ENCODE measurements at places on chromosomes 16 and 17.

- DNase-seq, result no peak
Observed at GRCh38 chr17:15657868-15658267, 26.2 kb downstream of the TRIM16 start.

DNA sequence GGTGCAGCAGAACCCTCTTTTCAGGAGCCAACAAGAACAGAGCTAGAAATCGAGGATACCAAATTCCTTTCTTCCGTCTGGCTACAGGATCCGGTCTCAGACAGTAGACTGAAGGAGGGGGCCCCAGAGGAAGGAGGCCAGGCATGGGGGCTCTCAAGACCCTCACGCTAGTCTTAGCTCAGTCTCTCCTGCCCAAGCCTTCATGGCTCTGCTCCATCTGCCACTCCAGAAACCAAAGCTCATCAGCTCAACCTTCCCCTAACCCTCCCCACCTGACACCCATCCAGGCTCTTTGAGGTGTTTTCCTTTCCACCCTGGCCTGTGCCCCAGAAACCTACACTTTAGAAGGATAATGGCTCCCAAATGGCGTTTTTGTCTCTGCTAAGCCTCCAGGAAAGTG lies 6.2 kb upstream of the TMEM92 start:
- DNase-seq, result no peak

- no peak for DNase-seq
Observed at GRCh38 chr17:67056746-67057490, 12.6 kb downstream of the CACNG1 start.

DNA sequence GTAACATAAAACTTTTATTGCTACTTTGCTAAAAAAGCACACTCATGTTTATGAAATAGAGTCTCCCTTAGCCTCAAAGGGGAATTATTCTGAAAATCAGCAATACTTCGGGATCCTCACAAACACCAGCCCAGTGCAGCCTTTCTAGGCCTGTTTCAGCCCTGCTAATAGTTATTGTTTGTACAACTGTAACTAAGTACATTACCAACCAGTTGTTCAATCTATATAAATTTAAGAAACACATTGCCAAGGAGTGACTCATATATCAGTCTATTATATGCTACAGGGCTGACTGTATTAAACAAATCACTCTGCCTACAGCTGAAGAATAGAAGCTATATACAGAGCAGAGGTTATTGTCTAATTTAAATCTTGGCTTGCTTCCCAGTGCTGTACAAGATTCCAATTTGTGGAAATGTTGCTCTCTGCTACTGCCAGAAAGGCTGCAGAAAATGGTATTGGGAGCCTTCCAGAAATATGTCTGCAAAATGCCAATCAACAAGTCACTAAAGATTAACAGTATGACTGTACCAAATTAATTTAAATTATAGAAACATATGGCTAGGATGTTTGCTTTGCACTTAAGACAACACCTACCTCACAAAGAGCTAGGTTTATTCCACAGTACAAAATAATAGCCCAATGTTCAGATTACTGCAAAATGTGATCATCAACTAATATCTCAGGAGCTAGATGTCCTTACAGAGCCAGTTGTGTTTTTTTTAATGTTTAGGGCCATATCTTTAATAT lies 49.7 kb downstream of the TOX3 start:
- DNase-seq, result no peak

- no peak for DNase-seq
Observed at GRCh38 chr17:77907497-77908461, 50.7 kb upstream of the TNRC6C start.

- peak; percentile 14 for DNase-seq
Observed at GRCh38 chr16:17301593-17302135, 169.1 kb downstream of the XYLT1 start.

GRCh38 chr16:75282466-75283281 lies 31.2 kb upstream of the BCAR1 start:
- DNase-seq, result no peak

GRCh38 chr17:75848523-75849278 lies 4.5 kb upstream of the UNC13D start:
- DNase-seq, result peak; percentile 24

- no peak for DNase-seq
Observed at GRCh38 chr17:34568953-34569352, 10.4 kb upstream of the TMEM132E start.

GRCh38 chr16:70341600-70341999 lies 5.1 kb upstream of the DDX19A start:
- no peak for DNase-seq

- no peak for DNase-seq
Observed at GRCh38 chr17:41773190-41773588, 13.3 kb downstream of the JUP start.

DNA sequence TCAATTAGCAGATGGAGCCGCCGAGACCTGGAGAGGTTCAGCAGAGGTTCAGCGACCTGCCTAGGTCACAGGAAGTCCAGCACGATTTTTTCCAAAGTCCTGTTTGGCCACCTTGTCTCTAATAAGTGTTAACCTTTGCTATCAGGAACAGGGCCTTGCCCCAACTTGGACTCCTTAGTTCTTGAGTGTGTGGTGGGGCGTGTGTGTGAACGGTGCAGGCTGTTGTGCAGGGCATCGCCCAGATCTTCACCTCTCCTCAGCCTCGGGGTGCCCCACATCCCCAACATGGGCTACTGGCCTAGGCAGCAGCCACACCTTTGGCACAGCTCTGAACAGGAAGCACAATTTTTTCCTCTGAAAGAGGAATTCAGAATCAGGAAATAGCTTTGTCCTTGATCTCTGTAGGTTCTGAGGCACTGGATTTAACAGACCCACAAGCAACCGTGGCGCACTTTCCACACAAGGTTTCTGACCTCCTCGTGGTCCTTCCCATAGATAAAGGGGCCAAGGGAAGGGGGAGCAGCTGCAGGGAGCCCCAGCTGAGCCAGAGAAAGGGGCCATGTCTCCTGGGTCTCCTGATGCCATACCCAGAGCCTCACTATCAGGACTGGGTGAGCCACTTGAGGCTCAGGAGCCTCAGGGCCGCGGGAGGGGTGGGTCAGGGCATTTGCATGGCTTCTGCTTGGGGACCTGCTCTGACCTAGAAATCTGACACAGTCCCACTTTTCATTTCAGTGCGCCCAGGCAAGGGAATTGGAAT lies 10.4 kb downstream of the MPRIP start:
- no peak for DNase-seq

DNA sequence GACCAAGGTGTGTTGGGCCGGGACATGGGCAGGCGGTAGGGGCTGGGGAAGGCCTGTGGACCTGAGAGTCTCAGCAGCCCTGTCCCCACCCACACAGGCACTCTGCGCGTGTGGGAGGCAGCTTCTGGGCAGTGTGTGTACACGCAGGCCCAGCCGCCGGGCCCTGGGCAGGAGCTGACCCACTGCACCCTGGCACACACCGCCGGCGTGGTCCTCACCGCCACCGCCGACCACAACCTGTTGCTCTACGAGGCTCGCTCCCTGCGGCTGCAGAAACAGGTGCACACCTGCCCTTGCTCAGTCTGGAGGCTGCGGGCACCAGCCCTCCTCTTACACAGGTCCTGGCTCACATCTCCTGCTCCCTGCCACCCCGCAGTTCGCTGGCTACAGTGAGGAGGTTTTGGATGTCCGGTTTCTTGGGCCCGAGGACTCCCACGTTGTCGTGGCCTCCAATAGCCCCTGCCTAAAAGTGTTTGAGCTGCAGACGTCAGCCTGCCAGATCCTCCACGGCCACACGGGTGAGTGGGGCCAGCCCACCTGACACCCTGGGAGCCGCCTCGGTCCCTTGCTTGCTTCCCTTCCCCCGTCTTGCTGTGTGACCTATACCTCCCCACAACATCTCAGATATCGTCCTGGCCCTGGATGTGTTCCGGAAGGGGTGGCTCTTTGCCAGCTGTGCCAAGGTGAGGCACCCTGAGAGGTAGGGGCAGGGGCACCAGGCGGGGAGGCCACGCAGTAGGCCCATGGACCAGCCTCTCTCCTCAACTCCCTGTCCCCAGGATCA lies 3.8 kb downstream of the TBL3 start:
- no peak for DNase-seq

DNA sequence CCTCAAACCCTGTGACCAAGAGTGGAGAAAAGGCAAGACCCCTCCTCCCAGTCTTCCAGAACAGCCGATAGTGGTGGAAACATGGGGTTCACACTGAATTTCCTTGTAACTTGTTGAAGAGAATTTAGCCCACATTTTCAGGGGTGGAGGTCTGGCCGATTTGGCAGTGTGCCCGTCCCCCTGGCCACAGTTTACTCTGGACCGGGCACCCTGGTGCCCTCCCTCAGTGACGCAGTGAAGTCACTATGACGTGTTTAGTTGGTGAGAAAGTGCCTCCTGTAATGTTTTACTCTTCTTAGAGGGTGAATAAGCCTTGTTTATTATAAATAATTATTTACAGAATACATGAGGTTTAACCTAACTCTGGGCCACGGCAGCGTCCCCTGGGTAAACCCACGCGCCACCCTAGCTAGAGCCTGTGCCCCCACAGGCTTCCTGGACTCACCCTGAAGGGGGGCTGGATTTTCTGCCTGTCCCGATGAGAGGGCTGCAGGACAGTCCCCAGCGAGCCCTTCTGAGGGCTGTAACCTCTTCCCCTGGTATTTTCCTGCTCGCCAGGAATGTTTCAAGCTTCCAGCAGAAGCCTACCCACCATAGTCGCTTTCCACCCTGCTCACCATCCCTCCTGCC lies 316.9 kb downstream of the SEC14L1 start:
- no peak for DNase-seq

DNA sequence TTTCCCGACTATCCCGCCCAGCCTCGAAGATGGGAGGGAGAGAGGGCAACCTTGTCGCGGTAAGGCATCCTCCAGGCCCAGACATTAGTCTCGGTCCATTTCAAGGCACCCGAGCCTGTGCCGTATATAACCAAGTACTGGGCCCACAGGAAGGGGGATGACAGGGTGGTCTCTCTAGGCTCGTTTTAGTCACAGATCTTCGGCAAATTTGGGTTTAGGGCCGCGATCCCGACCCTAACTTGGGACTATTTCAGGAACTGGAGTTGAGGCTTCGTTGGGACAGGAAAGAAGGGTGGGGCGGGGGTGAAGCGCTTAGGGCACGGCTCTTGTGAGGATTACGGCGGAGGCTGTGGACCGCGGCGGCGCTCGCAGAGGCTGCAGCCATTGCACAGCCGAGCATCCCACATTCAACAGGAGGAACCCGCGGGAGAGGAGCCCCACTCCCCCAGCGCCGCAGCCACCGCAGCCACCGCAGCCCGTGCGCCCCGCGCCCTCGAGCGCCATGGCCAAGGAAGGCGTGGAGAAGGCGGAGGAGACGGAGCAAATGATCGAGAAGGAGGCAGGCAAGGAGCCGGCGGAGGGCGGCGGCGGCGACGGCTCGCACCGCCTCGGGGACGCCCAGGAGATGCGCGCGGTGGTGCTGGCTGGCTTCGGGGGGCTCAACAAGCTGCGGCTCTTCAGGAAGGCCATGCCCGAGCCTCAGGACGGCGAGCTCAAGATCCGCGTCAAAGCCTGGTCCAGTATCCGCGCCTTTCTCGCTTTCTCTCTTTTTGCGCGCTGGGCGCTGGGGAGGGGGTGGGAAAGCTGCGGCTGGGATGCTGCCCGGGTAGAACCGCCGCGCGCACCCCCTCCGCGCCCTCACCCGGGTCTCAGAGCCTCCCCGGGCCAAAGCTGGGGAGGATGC lies at the start of gene VAT1L:
Gene VAT1L, plus strand, starts transcription at position 384 of the 904 bp plus-strand sequence. Its CDS starts 119 bp downstream, at position 503.
- DNase-seq, result no peak

DNA sequence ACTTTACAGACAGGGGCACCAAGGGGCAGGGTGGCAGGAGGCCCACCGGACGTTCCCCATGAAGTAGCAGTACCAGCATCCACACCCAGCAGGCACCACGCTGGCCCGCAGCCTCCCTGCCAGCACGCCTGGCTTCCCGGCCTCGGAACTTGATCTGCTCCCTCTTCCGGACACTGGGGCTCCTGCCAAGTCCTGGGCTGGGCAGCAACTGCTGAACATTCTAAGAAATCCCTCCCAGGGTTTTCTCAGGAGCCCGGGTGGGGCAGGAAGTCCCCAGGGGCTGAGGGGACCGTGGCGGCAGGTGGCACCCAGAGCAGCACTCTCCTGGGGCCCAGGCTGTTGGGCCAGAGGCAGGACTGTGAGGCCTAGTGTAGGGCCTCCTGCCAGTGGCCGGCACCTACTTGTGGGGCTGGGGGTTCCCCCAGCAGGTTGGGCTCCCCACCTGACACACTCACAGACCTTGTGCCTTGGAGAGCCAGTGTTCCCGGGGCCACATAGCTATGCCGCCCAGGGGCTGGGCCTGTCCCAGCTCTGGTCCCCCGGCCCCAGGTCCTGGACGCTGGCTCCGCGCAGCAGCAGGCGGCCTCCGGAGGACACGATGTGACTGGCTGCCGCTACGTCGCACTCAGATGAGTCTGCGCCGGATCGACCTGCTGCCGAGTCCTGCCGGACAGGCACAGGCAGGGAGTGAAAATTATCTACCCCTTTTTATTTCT lies 86.2 kb upstream of the CBX4 start:
- no peak for DNase-seq

- DNase-seq, result no peak
Observed at GRCh38 chr17:2985318-2985717, 78.1 kb downstream of the OR1D5 start.

DNA sequence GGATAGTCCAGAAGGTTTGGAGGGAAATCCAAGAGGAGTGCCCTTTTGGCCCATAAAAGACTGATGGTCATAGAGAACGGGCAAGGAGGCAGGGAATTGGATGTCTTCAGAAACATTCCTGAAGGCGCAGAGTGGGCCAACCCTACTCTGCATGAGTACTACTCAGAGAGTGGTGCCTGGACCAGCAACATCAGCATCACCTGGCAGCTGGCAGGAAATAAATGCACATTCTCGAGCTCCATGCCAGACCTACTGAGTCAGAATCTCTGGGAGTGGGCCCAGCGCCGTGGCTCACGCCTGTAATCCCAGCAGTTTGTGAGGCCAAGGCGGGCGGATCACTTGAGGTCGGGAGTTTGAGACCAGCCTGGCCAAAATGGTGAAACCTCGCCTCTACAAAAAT lies 27.1 kb upstream of the SLC39A11 start:
- no peak for DNase-seq

GRCh38 chr17:56744721-56745120 lies 89.0 kb downstream of the C17orf67 start:
- DNase-seq, result no peak

DNA sequence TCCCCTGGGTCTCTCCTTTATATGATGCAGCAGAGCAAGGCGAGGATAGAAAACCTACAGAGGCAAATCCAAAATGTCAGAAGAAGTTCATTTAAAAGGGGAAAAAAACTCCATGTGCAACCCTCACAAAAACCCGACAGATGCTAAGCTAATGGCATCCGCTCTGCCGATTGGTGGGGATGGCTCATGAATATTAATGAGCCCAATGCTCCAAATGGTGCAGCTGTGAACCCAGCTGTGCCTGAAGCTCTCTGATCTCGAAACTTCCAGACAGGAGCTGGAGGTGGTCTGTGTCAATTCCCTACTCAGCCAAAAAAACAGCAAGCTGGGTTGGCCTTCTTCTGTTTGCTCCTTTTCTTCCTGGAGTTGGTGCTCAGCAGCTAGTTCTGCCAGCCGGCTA lies 15.5 kb downstream of the SNX11 start:
- no peak for DNase-seq

DNA sequence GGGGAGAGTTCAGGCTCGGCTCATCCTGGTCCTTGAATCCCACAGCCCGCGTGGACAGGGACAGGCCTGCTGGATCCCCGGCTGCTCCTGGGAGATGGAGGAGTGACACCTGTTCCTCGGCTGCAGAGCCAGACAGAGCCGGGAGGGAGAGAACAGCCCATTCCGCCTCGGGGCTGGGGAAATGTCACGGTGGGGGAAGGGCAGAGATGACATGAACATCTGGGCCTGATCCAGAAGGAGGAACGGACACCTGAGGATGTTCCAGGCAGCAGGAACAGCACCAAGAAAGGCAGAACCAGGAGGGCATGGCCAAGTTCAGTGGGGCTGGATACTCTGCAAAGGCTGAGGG lies 2.1 kb downstream of the ZNF764 start:
- DNase-seq, result no peak

GRCh38 chr17:40956401-40957254 lies 10.1 kb downstream of the KRT39 start:
- no peak for DNase-seq
